ENCODE measurements at places on chromosomes 4 and X.
A peak's percentile ranks its signal among the peaks of the same experiment; 100 is the strongest.

DNA sequence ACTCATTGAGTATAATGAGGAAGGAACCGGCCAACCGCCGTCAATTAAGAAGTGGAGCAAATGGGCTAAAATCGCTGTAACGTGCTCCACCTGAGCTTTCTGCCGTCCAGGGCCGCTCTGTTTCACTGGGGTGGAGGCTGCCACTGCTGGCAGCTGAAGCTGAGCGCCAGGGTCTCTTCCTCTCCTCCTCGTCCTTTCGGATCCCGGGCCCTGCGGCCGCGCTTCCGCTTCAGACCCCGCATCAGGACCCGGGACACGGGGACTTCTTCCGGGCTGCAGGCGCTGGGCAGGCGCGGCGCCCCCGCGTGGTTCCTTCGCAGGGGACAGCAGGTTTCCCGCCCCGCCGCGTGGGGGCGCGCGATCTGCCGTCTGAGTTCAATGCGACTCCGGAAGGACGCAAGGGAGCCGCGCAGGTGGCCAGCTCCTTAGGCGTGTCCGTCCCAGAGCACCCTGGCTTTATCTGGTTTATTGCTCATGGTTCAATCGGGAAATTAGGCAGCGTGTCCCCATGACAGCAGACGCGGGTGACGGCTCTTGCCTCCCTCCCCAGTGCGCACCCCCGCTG is 519.8 kb downstream of the TRIML1 start:
- DNase-seq = no peak

GRCh38 chr4:125750828-125751466 is 436.2 kb downstream of the FAT4 start:
- DNase-seq = no peak

DNA sequence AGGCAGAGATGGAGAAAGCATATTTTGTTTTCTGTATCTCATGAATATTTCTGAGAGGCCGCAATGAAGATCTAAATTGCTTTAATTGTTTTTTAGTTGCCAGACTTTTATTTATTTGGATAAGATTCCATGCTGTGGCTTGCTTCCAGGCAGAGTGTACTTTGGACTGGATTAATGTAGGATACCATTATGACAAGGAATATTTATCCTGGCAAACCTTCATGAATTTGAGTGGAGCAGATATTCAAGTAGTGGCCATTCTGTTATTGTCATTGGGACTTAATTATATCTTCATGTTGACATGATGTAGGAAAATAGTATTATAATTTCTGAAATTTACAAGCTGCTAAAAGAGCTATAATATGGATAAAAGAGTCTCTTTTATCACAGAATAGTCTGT is 182.9 kb downstream of the C4orf33 start:
- DNase-seq = no peak

GRCh38 chr4:38752941-38753806 is 29.6 kb downstream of the TLR10 start:
- DNase-seq = peak; percentile 84

GRCh38 chrX:108464604-108465003 is 25.0 kb downstream of the COL4A5 start:
- no peak for DNase-seq

DNA sequence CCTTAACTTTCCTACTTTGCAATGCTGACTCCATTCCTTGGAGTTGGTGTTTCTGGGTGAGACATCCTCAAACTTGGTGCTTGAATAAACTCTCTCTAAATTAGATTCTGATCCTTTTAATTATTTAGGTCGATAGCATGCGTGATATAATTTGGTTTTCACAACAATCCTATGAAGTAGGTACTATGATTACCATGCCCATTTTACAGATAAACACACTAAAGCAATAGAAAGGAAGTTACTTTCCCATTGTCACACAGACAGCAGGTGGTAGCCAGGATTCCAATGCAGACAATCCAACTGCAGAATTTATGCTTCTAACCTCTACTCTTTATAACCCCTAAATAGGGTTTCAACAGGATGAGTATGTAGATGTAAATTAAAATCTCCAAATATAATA is 21.7 kb upstream of the AASDH start:
- no peak for DNase-seq

- no peak for DNase-seq
Observed at GRCh38 chrX:71128915-71129765, 10.7 kb downstream of the MED12 start.

- DNase-seq = no peak
Observed at GRCh38 chrX:19744231-19744630, 143.2 kb downstream of the SH3KBP1 start.

- DNase-seq = no peak
Observed at GRCh38 chr4:127975121-127975770, 10.0 kb downstream of the ABHD18 start.

GRCh38 chr4:168167714-168168284 is 75.5 kb downstream of the ANXA10 start:
- no peak for DNase-seq
